Parietal lobe (tissue), 2 donors: ENCODE measurements at places on chromosomes 5 and 9. TPM values are rescaled to one million over a fixed set of nuclear protein-coding genes. Genes with fewer than 3 reads are reported as not detected.

REEP2 gene
- total RNA-seq: 88.3 TPM

NSG2 gene
- total RNA-seq: 497 TPM

IFNA13 gene
- total RNA-seq: not detected

CXXC5 gene
- total RNA-seq: 41.0 TPM

IGFBPL1 gene
- total RNA-seq: 90.5 TPM

TEX48 gene
- total RNA-seq: not detected

TMEM8B gene
- 12.5 TPM for total RNA-seq

NDUFB6 gene
- total RNA-seq: 21.3 TPM

PCDHGA1 gene
- total RNA-seq: 9.1 TPM

IRX4 gene
- not detected for total RNA-seq

TAF11L5 gene
- total RNA-seq: not detected

ESM1 gene
- total RNA-seq: not detected

TRIM41 gene
- total RNA-seq: 13.5 TPM

LCN6 gene
- total RNA-seq: not detected

GGTA1 gene
- 1.9 TPM for total RNA-seq

LHX3 gene
- total RNA-seq: not detected

PIP5K1B gene
- total RNA-seq: 7.8 TPM

CTXN3 gene
- 0.63 TPM for total RNA-seq

ECSCR gene
- total RNA-seq: 4.7 TPM

C9orf153 gene
- total RNA-seq: 1.3 TPM

SPTLC1 gene
- 80.4 TPM for total RNA-seq

CNTNAP3B gene
- 118 TPM for total RNA-seq

ZDHHC11B gene
- total RNA-seq: 17.5 TPM

GAS1 gene
- total RNA-seq: 17.8 TPM

DDX4 gene
- total RNA-seq: 0.31 TPM

COL15A1 gene
- 11.3 TPM for total RNA-seq

CCDC107 gene
- total RNA-seq: 9.7 TPM

CCDC183 gene
- 6.3 TPM for total RNA-seq

ADAMTS19 gene
- 1.9 TPM for total RNA-seq

ARL14EPL gene
- total RNA-seq: not detected

SPOCK1 gene
- total RNA-seq: 70.7 TPM

PPP2R2B gene
- total RNA-seq: 135 TPM

ARHGEF28 gene
- 8.1 TPM for total RNA-seq
